ENCODE measurements at places on chromosomes 6 and 20. TPM values are rescaled to one million over a fixed set of nuclear protein-coding genes. Genes with fewer than 3 reads are reported as not detected.

Gene GLO1
- total RNA-seq, result 101 TPM

Gene RIPPLY2
- not detected for total RNA-seq

Gene C20orf96
- total RNA-seq, result 8.2 TPM

Gene AIF1
- total RNA-seq, result 13.9 TPM

Gene NR2E1
- not detected for total RNA-seq

Gene GLP1R
- total RNA-seq, result 0.13 TPM

Gene WFDC10B
- total RNA-seq, result not detected

Gene SNAP25
- 1.1 TPM for total RNA-seq

Gene MYB
- total RNA-seq, result not detected

GRCh38 chr6:7868926-7869325 is 41.7 kb downstream of the TXNDC5 start:
- no peaks in the 10 kb centered on the region for H3K4me1 ChIP-seq
- H3K4me3 ChIP-seq, result no peak overlapping the region
- no peak overlapping the region for H3K27ac ChIP-seq
- no peaks in the 10 kb centered on the region for H3K27me3 ChIP-seq

DNA sequence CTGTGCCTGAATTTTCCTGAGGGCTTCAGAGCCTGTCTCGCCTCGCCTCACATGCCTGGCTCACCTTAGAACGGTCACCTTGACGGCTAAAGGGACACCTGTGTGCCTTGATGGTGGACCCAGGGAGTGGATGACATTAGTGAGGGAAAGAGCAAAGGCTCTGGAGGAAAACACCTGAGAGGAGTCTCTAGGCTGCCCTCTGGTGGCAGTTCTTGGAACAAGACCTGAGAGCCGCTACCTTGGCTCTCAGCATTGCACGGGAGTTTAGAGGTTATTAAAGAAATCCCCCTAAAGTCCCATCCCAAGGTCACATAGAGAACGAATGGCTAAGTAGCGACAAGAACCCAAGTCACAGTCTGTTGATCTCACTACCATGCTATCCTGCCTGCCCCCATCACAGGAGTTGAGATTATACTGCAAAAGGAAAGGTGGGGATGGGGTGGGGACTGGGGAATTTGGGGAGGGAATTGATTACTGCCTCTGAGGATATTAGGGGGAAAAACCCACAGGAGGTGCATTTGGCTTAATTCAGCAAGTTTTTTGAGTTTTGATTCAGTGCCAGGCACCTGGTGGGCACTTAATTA is 7.9 kb upstream of the CDSN start:
- peak; percentile 72 for DNase-seq
- H3K36me3 ChIP-seq, result no peaks in the 10 kb centered on the region
- no peak overlapping the region for H3K27ac ChIP-seq
- H3K4me3 ChIP-seq, result no peak overlapping the region
- peaks cover 31% of the 10 kb centered on the region for H3K4me1 ChIP-seq

- no peaks in the 10 kb centered on the region for H3K36me3 ChIP-seq
- DNase-seq, result no peak
- no peak overlapping the region for H3K4me3 ChIP-seq
- no peaks in the 10 kb centered on the region for H3K4me1 ChIP-seq
These were observed 170.0 kb downstream of the GRM4 start for GRCh38 chr6:33975661-33976436.

DNA sequence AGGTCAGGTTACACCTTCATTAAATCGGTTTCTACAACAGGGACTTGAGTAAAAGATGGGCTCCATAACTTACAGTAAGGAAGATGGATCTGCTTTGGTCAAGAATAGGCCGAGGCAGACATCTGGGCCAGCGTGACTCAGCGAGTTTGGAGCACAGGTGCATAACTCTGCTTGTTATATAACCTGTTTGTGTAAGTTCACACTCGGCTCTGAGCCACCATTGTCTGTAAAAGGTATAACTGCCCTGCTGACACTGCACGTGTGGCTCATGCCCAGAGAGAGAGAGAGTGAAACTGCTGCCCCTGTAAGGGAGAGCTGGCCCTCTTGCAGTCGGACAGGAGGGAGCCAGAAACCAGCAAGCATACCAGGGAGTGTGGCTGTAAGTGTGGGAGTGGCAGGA is 737.9 kb upstream of the SLC35B3 start:
- H3K27ac ChIP-seq, result no peak overlapping the region
- DNase-seq, result no peak
- H3K36me3 ChIP-seq, result no peaks in the 10 kb centered on the region

DNA sequence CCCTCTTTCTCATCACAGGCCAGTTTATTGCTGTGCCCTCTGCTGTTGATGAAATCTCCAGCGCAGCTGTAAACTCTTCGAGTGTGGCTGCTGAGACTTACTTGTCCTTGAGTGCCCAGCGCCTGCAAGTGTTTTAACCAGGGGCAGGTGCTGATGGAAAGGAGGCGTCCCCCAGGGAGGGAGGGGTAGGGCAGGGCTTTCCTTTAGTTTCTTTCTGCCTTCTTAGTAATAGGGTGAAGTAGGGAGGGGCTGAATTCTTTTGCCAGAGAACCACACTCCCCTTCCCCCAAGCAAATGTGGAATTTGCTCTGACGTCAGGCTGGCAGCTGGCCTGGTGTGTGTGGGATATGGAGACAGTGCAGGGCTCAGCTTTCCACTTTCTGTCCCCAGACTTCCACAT is 61.2 kb downstream of the IGF2R start:
- peak overlapping the region; percentile 76 for H3K27ac ChIP-seq
- DNase-seq, result peak; percentile 97
- H3K36me3 ChIP-seq, result peaks cover 38% of the 10 kb centered on the region

DNA sequence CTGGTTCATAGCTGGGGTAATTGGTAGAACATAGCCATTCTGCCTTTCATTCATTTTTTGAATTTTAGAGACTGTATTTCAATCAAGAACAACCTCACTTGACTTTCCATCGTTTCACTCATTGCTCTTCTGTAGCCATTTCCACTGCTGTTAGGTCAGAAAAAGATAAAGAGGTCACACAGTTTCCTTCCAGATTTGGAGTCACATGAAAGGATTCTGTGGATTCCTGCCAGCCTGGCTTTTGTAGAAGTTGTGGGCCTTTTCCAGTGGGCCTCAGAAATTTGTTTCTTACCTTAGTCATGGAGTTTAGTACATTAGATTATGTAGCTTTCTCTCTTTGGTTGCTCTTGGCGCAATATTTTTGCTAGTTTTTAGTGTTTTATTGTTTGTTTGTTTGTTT is 157.8 kb downstream of the SASH1 start:
- H3K36me3 ChIP-seq, result no peaks in the 10 kb centered on the region
- no peak overlapping the region for H3K4me3 ChIP-seq
- DNase-seq, result no peak

GRCh38 chr20:10657453-10657852 is 16.3 kb downstream of the JAG1 start:
- H3K4me3 ChIP-seq, result no peak overlapping the region
- no peaks in the 10 kb centered on the region for H3K27me3 ChIP-seq
- no peak overlapping the region for H3K27ac ChIP-seq
- DNase-seq, result no peak

GRCh38 chr6:1554476-1555310 is 55.0 kb upstream of the FOXC1 start:
- DNase-seq, result peak; percentile 69
- H3K4me3 ChIP-seq, result peak overlapping the region; percentile 39
- H3K27ac ChIP-seq, result no peak overlapping the region
- peaks cover 3% of the 10 kb centered on the region for H3K4me1 ChIP-seq

GRCh38 chr6:29653452-29654038 is 3.3 kb upstream of the MOG start:
- no peaks in the 10 kb centered on the region for H3K36me3 ChIP-seq
- peak; percentile 40 for DNase-seq
- no peak overlapping the region for H3K27ac ChIP-seq
- no peaks in the 10 kb centered on the region for H3K4me1 ChIP-seq
- no peaks in the 10 kb centered on the region for H3K27me3 ChIP-seq

- H3K27ac ChIP-seq, result no peak overlapping the region
- no peak for DNase-seq
- H3K27me3 ChIP-seq, result no peaks in the 10 kb centered on the region
- H3K4me3 ChIP-seq, result no peak overlapping the region
These were observed 68.5 kb upstream of the ARMC2 start for GRCh38 chr6:108779536-108780275.

GRCh38 chr6:32952817-32953739 is at the start of gene HLA-DMA:
HLA-DMA (minus strand) TSS chr6:32953097; CDS start chr6:32953036, 61 bp downstream.
- no peak within 1 kb of the TSS for H3K4me3 ChIP-seq
- peak within 1 kb of the TSS; percentile 67 for H3K27ac ChIP-seq
- peaks cover 3% of the 10 kb centered on the region for H3K4me1 ChIP-seq

GRCh38 chr20:49583669-49584417 is 15.9 kb upstream of the PTGIS start:
- H3K27ac ChIP-seq, result no peak overlapping the region
- no peak overlapping the region for H3K4me3 ChIP-seq
- no peaks in the 10 kb centered on the region for H3K27me3 ChIP-seq
- H3K36me3 ChIP-seq, result no peaks in the 10 kb centered on the region
- DNase-seq, result peak; percentile 32
- H3K4me1 ChIP-seq, result peaks cover 4% of the 10 kb centered on the region

DNA sequence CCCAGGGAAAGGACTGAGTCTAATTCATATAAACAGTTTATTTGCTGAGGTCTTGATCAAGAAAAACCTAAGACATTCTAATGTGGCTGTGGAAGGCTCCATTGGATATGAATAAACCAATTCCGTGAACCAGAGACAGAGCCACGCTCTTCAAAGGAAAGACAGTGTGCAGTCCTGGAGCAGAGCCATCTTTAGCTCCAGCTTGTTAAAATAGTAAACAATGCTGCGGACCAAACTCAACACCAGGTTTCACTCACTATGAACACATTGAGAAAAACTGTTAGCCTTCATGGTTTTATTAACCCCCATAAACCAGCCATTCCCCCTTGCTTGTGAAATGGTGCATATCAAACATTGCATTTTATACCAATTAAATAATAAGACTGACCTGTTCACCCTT is 61.9 kb downstream of the COL9A1 start:
- no peak overlapping the region for H3K27ac ChIP-seq
- no peak overlapping the region for H3K4me3 ChIP-seq
- DNase-seq, result no peak
- no peaks in the 10 kb centered on the region for H3K27me3 ChIP-seq
- no peaks in the 10 kb centered on the region for H3K4me1 ChIP-seq
- H3K36me3 ChIP-seq, result no peaks in the 10 kb centered on the region

GRCh38 chr20:48944663-48945297 is 23.3 kb downstream of the ARFGEF2 start:
- H3K4me3 ChIP-seq, result no peak overlapping the region
- H3K36me3 ChIP-seq, result peaks cover 13% of the 10 kb centered on the region
- no peak for DNase-seq
- peak overlapping the region; percentile 50 for H3K27ac ChIP-seq
- H3K27me3 ChIP-seq, result no peaks in the 10 kb centered on the region

DNA sequence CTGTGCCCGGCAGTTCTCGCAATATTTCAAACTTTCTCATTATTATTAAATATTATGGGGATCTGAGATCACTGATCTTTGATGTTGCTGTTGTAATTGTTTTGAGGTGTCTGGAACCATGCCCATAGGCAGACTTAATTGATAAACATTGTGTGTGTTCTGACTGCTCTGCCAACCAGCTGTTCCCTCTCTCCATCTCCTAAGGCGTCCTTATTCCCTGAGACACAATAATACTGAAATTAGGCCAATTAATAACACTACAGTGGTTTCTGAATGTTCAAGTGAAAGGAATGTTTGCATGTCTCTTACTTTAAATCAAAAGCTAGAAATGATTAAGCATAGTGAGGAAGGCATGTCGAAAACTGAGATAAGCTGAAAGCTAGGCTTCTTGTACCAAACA is 7.6 kb downstream of the MAPK14 start:
- DNase-seq, result no peak
- no peak overlapping the region for H3K4me3 ChIP-seq
- H3K27me3 ChIP-seq, result no peaks in the 10 kb centered on the region
- peaks cover 82% of the 10 kb centered on the region for H3K4me1 ChIP-seq
- no peaks in the 10 kb centered on the region for H3K36me3 ChIP-seq

- no peak overlapping the region for H3K4me3 ChIP-seq
- no peaks in the 10 kb centered on the region for H3K27me3 ChIP-seq
- no peak overlapping the region for H3K27ac ChIP-seq
- DNase-seq, result no peak
- no peaks in the 10 kb centered on the region for H3K36me3 ChIP-seq
- no peaks in the 10 kb centered on the region for H3K4me1 ChIP-seq
These were observed 791.8 kb upstream of the MANEA start for GRCh38 chr6:94785514-94785913.

GRCh38 chr6:134060491-134061106 is 8.2 kb upstream of the SLC2A12 start:
- H3K27ac ChIP-seq, result no peak overlapping the region
- H3K4me3 ChIP-seq, result no peak overlapping the region
- H3K27me3 ChIP-seq, result no peaks in the 10 kb centered on the region
- no peaks in the 10 kb centered on the region for H3K4me1 ChIP-seq
- no peaks in the 10 kb centered on the region for H3K36me3 ChIP-seq
- DNase-seq, result no peak

DNA sequence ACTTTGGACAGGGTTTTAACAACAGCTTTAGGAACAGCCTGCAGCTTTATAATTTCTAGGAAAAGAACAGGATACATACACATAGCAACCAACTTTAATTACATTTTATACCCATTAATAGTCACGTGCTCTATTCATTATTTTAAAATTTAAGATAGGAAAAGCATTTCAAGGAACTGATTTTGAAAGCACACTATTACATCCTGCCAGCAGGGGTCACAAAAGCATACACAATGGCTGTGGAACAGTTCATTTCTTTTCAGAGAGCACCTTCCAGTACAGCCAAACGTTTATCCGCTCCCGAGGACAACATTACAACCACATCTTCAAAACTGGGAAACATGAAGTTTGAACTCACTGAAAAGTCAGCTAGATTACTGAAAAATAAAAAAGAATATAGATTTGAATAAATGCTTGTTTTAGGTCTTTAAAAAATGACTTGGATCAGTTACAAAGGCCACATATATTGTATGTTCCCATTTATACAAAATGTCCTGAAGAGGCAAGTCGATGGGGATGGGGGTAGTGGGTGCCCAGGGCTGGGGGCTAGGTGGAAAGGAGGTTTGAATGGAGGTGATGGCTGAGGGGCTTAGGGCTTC is 104.6 kb upstream of the EXOC2 start:
- peaks cover under 1% of the 10 kb centered on the region for H3K27me3 ChIP-seq
- peak; percentile 54 for DNase-seq
- H3K36me3 ChIP-seq, result no peaks in the 10 kb centered on the region
- no peak overlapping the region for H3K4me3 ChIP-seq
- no peak overlapping the region for H3K27ac ChIP-seq
- H3K4me1 ChIP-seq, result no peaks in the 10 kb centered on the region

DNA sequence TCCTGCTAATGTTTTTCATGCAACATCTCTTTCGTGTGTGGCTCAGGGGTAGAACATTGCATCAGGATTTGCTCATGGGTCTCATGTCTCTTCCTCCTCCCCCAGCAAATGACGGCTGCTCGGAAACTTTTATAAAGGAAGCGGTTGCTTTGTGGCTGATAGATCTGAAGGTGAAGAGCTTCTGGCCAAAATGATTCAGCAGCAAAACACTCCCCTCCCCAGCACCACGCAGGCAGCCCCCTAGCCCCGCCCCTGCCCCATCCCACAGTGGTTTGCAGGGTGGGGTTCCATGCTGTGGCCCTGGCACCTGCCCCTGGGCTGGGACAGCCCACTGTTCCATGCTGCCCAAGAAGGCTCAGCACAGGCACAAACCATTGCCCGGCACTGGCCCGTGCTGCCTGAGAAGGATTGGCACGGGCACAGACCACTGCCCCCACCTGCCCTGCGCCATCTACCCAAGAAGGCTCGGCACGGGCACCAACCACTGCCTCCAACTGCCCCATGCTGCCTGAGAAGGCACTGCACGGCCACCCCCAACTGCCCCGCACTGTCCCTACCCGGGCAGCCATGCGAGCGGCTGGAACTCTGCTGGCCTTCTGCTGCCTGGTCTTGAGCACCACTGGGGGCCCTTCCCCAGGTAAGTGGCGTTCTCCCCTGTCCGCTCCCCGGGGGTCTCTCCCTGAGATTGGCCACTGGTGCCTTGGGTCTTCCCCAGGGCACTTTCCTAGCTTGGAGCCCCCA is at the start of gene CST7:
Gene CST7 (plus strand): TSS at position 331 of the 741 bp plus-strand sequence. CDS start 237 bp downstream, at position 568.
- H3K4me1 ChIP-seq, result no peaks in the 10 kb centered on the region
- no peaks in the 10 kb centered on the region for H3K27me3 ChIP-seq
- no peaks in the 10 kb centered on the region for H3K36me3 ChIP-seq
- H3K4me3 ChIP-seq, result no peak within 1 kb of the TSS
- H3K27ac ChIP-seq, result no peak within 1 kb of the TSS

Data from thyroid gland (tissue), 4 donors.